ENCODE measurements at places on chromosomes 7 and 10.

DNA sequence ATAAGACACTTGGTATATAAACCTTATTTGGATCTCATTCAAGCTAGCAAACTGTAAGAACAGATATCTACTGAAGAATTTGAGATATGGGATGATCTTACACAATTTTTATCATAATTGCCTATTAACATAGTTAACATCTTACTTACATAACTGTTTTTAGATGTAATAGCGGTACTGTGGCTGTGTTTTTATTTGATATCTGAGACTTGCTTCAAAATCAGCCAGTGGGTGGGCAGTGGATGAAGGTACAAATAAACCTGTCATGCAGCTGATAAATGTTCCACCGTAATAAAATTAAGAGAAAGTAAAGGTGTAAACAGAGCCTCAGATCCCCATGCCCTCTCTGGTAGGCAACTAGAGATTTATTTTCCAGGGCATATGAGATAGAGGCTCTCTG lies 28.4 kb upstream of the PTPRN2 start:
- no peak for DNase-seq

DNA sequence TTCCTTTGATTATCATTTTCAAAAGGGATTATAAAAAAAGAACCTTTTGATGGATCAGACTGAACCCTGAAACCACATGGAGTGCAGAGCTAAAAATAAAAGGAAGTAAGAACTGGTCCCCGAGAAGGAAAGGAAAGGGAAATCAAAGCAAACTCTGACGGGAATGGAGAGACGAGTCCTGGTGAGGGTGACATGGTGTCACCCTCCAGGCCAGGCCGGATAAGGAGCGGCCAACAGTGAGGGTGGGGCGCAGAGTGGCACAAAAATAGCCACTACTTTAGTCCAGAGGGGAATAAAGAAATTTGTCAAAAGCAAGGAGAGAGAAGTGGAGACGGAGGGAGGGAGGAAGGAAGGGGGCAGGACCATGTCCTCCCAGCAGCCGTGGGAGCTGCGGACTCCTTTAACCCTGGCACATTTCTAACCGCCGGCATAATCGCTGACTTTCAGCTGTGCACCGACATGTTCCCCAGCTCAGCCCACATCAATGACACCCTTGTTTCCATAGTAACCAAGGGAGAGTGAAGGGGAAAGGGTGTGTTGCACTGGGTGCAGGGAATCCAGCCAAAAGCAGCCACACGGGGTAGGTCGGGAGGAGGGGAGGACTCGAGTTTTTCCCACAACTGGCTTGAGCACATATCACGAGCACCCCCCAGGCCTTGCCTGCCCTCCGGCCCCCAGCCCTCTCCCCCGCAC lies 29.7 kb downstream of the TRIM8 start:
- peak; percentile 98 for DNase-seq

DNA sequence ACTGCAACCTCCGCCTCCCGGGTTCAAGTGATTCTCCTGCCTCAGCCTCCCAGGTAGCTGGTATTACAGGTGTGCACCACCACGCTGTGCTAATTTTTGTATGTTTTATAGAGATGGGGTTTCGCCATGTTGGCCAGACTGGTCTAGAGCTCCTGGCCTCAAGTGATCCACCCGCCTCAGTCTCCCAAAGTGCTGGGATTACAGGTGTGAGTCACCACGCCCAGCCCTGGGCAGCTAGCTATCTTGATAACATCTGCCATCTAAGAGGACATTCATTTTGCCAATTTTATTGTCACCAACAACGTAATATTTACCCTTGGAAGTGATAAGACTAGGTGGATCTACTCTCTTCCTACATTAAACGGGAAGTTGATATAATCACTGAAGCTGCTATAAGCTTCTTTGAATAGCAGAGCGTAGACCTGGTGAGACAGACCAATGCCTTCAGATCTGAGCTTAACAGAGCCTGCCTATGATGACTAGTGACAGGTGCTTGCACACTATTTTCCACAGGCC lies 39.7 kb upstream of the SLC35B4 start:
- DNase-seq: no peak

GRCh38 chr7:94289071-94289470 lies 105.6 kb upstream of the COL1A2 start:
- peak; percentile 89 for DNase-seq

DNA sequence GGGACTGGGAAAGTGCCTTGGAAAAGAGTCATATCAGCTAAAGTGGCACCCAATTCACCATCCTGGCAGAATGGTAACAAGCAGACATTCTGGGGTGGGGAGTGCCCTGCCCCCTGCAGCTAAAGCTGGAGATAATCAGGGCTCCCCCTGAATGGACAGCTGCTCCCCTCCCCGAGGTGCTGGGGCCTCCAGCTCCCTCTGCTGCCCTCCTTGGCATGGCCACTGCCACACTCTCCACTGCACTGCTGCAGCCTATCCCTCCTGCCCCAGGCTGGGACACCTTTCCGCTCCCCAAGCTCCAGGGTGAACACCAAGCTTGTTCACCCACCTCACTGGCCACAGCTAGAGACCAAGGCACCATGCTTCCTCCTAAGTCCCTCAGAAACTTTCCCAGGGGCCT lies 9.8 kb upstream of the PARD3 start:
- no peak for DNase-seq

DNA sequence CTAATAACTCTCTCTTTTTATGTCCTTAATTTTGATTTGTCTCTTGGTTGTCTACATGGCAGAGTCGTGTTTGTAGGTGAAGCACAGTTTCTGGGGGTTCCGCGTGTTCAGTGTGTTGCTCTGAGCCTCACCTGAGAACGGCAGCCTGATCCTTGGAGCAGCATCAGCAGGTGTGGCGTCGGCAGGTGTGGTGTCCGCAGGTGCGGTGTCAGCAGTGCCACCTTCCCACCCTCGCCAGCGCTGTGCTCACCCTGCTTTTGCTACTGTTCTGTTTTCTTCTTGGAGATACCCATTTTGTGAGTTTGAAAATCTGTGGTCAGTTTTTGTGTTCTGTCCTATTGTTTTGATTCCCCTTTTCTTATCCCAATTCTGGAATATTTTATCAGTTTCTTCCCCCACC lies 406.6 kb downstream of the GLRX3 start:
- DNase-seq: no peak

GRCh38 chr10:89644691-89644966 lies 413 bp downstream of the PANK1 start:
- DNase-seq: no peak

- no peak for DNase-seq
Observed at GRCh38 chr7:137755846-137756651, 90.7 kb downstream of the DGKI start.

- no peak for DNase-seq
Observed at GRCh38 chr7:6444516-6445269, 3.1 kb downstream of the DAGLB start.

- no peak for DNase-seq
Observed at GRCh38 chr10:91558473-91558872, 74.4 kb downstream of the PPP1R3C start.

DNA sequence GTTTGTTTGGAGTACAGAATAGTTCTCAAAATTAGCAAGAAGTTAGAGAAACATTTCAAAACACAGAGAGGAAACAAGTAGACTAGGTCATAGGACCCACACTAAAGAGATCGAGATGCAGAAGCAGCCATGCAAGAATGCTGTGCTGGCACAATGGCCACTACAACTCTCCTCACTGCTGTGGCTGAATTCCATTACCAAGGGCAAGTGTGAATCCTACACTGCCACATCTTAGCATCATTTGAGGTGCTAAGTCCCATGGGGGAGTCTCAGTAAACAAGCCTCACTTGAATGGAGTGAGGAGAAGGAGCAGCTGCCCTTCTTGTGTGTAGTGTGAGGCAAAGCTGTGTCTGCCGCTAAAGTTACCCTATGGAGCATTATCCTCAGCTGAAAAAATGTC lies 56.7 kb downstream of the PCLO start:
- DNase-seq: no peak

GRCh38 chr7:30178748-30179436 lies 44.1 kb downstream of the MTURN start:
- DNase-seq: peak; percentile 51

DNA sequence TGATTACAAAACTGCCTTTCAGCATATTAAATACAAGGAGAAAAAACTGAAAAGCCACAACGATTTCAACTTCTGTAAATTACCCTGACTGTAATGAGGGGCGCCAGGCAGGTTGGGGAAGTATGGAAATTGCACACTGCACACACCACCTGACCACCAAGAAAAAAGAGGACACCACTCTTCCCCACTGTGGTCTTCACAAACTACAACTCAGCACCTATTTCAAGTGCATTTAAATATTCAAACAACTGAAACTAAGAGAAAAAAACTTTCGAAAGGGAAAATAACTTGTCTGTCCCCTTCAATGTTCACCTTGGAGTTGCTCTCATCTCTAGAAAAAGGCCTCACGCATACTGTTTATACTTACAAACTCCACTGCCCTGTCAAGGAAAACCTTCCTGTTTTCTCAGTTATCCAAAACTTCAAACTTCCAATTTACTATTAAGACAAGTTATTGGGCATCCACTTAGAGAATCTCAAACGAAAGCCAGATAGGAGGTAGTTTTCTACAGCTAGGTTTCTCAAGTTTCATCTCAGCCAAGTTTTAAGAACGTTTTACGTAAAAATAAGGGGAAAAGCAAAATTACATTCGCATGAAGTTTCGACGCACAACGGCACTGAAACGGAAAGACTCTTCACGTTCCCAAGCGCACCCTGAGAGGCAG lies 1.4 kb downstream of the LARP4B start:
- DNase-seq: peak; percentile 63

- peak; percentile 62 for DNase-seq
Observed at GRCh38 chr10:22669163-22669711, 45.1 kb downstream of the PIP4K2A start.

GRCh38 chr10:15144788-15145187 lies 23.7 kb downstream of the NMT2 start:
- no peak for DNase-seq

DNA sequence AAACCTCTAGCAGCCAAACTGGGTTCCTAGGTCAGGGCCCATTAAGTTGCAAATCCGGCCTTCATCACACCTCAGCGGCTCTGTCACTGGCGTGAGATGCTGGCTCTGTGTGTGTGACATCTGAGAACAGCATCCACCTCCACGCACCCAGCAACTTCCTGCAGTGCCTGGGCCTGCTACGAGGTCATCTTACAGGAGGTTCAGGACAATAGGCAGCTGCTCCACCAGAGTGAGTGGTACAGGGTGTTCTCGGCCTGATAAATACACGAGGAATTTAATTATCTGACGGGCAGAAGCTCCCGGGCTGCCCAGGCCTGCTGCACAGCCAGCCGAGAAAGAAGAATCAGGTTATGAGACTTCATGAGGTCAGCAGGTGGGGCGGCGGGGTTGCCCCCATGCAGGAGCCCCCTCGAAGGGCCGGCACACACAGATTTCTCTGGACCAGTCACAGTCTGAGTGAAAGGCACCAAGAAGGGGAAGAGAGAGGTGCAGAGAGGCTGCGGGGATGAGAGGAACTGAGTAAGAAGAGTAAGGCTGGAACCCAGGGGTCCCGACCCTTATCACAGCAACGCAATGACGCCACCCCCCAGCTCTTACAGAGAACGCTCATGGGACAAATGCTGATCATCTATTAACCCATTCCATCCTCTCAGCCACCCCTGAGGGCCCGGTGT lies 49.3 kb downstream of the CALML3 start:
- DNase-seq: no peak

- DNase-seq: no peak
Observed at GRCh38 chr10:16483241-16483917, 38.3 kb downstream of the C1QL3 start.

DNA sequence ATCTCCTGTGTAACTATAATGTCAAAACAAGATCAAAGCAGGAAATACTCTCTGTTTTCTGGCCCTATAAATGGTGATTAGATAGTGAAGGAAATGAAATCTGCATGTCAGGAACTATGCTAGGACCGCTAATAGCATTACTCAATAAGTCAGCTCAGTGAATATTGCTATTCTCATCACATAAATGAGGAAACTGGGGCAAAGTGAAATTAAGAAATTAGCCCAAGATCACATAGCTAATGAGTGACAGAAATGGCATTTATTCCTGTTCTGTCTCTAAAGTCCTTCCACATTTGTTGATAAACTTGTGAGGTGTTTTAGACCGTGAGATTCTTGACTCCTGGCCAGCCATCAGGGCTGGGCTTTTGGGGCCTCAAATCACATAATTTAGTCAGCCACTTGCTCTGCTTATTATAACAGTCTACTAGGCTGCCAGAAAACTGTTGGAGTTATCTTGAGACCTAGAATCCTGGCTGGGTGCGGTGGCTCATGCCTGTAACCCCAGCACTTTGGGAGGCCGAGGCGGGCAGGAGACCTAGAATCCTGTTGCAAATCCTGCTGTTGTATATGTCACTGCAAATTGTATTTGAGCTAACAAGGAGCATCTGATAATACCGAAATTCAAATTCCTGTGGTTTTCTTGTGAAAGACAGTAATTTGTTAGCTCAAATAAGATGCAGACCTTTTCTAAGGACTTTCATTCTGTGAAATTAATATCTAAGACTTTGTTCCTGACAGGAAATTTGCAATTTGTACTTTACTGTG lies 66.5 kb upstream of the SHTN1 start:
- DNase-seq: no peak

DNA sequence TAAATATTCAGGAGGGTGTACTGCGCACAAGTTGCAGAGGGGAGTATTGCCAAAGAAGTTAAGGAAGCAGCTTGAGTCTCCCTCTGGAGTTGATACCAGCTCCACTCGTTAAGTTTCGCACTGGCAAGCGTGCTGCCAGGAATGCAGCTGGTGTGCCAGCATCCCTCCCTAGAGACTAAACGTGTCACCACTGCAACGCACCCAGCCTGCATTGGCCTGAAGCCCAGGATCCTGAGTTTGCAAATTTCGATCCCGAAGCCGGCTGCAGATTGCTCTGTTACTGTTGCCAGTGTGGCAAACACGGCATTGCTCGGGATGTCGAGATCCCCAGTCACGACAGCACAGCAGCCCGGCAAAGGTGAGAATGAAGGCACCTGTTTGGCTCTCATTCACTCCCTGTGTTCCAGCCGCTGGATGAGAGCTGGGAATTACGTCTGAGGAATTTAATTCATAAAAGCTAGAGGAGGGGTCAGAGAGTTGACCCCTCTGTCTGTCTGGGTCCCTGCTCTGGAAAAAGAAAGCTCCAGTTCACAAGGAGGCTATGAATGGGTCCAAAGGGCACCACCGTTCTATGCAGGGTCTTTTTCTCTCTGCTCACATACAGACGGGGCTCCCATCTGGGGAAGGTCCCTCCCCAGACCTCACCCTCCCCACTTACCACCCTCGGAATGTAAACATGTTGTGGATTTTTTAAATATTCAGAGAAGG lies 61.0 kb downstream of the NRP1 start:
- peak; percentile 36 for DNase-seq

GRCh38 chr10:76432016-76433012 lies 1000.9 kb downstream of the LRMDA start:
- no peak for DNase-seq

GRCh38 chr10:79418886-79419595 lies 26.4 kb downstream of the ZCCHC24 start:
- DNase-seq: no peak

DNA sequence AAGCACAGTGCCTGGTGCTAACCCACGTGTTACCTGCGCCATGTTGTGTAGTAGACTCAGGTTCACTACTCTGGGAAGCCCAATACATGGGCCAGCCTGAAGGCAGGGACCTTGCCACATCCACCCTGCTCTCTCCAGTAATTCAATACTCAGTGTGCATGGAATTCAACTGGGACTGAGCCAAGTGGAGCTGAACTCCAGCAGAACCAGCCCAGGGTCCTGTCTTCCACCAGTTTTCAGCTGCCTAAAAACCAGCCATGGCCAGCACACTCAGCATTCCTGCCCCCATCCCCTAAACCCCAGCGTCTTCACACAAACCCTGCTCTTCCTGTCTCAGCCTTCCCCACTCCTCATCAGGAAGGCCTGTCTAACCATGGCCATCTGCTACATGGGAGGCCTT lies 15.4 kb downstream of the FGF8 start:
- DNase-seq: no peak

GRCh38 chr7:3154881-3155494 lies 111.3 kb upstream of the CARD11 start:
- peak; percentile 56 for DNase-seq
